ENCODE measurements at places on chromosomes 12 and 14.

- DNase-seq, result no peak
Observed at GRCh38 chr14:28902930-28903329, 136.3 kb downstream of the FOXG1 start.

DNA sequence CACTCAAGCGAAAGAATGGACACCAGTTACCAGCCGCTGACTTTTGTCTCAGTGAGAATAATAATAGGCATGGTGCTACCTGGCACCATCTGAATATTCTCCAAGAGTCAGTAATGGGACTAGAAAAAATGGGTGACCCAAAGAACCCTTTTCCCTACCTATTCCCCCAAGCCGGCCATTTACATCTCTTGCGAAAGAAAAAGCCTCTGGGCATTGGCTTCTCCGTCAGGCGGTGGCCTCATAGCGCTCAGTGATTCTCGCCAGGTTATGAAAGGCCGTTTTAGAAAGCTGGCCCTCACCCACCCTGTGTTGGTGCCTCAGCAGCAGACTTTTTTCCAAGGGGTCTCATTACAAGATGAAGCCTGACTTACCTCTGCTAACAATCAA, 523 bp upstream of the SLC6A15 start:
- DNase-seq, result no peak

DNA sequence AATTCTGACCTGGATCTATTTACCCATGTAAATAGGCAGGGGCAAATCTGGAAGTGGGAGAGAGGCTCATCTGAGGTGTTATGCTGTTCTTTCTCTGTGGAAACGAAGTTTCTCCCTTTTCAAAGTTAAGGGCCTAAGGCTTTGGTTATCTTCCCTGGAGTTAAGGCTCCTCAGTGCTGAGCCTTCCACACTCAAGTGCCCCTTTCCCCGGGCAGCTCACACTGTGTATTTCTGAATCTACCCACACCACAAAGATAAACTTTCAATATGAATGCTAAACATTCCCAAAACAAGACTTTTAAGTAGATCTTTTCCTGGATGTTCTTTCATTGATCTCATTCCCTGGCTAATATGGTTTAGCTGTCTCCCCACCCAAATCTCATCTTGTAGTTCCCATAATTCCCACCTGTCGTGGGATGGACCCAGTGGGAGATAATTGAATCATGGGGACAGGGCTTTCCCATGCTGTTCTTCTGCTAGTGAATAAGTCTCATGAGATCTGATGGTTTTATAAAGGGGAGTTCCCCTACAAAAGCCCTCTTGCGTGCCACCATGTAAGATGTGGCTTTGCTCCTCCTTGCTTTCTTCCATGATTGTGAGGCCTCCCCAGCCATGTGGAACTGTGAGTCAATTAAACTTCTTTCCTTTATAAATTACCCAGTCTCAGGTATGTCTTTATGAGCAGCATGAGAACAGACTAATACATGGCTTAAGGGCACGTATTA, 251.1 kb downstream of the NAV3 start:
- DNase-seq, result no peak

DNA sequence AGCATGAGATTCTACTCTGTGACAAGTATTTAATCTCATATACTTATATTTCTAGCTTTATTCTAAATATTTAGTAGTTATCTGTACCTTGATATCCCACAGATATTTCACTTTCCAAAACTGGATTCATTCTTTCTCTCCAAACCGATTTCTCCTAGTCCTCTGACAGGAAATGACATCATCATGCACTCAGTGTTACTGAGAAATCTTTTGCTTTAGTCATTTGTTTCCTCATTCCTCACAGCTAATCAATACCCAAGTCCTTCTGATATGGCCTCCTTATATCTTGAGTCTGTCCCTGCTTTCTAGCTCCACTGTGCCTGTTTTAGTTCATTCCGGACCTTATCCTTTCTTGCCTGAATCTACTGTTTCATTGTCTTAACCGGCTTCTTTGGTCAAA, 39.4 kb upstream of the E2F7 start:
- no peak for DNase-seq

- no peak for DNase-seq
Observed at GRCh38 chr12:26692407-26692806, 140.6 kb downstream of the ITPR2 start.

DNA sequence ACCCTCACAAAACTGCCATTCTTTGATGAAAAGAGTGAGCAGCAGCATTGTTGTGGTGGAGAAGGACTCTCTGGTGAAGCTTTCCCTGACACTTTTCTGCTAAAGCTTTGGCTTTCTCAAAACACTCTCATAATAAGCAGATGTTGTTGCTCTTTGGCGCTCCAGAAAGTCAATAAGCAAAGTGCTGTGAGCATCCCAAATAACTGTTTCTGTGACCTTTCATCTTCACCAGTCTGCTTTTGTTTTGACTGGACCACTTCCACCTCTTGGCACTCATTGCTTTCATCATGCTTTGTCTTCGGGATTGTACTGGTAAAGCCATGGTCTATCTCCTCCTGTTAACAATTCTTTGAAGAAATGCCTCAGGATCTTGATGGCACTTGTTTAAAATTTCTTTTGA, 424.7 kb upstream of the TMPO start:
- DNase-seq, result no peak

GRCh38 chr14:44700184-44700583, 193.1 kb upstream of the FSCB start:
- no peak for DNase-seq

- no peak for DNase-seq
Observed at GRCh38 chr12:67649261-67649569, 670 bp downstream of the DYRK2 start.

DNA sequence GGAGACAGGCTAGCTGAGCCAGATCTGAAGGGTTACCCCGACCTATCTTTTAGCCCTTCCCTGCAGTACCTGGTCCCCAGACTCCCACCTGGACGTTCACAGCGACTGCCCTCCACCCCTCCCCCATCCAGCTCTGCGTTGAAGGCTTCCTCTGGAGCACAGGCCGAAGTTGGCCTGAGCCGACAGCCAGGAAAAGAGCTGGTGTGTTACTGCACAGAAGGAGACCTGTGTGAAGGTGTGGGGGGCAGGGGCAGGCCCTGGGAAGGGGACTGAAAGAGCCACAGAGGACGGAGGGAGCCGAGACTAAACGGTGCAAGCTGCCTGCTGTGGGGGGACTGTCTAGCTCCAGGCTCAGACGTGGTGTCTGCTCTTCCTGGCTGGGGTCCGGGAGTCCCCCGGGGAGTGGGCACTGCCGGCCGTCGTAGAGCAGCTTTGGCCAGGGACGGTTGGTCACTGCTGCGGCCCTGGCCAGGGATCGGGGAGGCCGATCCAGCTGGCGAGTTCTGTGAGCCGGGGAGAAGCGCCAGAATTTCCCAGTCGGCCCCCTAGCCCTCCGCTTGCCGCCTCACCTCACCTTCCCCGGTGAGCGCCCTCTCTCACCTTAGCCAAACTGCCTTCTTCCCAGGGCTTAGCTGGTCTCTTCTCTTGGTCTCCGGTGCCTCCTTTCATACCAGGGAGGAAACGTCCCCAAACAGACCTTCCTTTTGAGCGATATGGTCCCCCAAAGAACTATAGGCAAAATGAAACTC, 899 bp upstream of the COL2A1 start:
- no peak for DNase-seq

DNA sequence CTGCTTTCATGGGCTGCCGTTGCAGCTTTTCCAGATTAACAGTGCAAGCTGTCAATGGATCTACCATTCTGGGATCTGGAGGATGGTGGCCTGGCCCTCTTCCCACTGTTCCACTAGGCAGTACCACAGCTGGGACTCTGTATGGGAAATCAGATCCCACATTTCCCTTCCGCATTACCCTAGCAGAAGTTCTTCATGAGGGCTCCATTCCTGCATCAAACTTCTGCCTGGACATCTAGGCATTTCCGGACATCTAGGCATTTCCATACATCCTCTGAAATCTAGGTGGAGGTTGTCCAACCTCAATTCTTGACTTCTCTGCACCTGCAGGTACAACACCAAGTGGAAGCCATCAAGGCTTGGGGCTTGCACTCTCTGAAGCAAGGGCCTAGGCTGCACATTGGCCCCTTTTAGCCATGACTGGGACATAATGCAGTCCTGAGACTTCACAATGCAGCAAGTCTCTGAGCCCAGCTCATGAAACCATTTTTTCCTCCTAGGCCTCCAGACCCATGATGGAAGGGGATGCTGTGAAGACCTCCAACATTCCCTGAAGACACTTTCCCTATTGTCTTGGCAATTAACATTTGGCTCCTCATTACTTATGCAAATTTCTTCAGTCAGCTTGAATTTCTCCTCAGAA, 863.3 kb downstream of the C12orf50 start:
- DNase-seq, result no peak

GRCh38 chr12:22275843-22276242, 58.7 kb downstream of the ST8SIA1 start:
- no peak for DNase-seq

- DNase-seq, result peak; percentile 29
Observed at GRCh38 chr12:89769483-89769818, 60.8 kb upstream of the ATP2B1 start.

DNA sequence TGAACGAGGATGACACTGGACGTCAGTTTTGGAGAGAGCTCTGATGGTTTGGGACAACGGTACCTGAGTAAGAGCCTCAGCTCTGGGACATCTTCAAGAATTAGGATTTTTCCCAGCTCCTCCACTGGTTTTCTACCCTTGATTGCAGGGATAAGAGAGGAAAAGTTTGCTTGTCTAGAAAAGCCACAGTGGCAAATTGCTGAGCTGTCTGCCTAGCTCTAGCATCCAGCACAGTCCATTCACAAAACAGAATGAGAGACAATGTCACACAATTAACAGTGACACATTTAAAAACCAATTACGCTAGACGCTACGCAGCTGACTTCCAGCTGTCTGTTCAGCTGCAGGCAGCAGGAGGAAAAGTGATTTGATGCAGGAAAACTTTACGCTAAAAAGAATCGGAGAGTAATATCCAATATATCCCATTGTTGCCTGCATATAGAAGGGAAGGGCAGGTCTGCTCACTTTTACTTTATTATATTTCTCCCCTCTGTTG, 168.1 kb upstream of the PRICKLE1 start:
- no peak for DNase-seq

DNA sequence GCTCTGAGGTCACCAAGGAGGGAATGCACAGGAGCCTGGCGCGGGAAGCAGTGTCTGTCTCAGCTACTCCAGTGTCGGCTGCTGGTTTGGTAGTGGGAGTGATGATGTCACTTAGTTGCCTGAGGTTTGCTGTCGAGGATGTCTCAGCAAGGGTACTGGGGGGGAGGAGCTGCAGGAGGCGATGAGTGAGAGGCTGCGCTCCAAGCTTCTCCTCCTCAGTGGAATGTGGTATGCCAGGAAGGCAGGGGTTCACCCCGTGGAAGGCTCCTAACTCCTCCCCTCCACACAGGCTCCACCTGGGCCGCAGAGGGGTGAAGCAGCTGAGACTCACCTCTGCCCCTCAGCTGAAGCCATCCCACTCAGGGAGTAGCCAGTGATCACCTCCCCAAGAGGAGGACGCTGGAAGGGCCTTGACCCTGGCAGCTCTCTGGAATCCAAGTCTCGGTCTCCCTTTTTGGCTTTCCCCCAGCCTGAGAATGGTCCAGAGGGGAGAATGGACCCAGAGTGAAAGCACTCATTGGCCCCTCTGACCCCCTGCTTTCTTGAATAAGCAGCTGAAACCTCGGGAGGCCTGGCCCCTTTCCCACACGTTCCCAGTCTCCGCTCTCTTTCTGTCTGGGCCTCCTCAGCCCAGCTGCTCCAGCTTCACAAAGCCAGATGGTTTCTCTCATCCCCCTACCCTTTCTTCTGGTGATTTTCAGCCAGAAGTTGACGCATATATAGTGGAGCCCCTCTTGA, 178.9 kb upstream of the FKBP4 start:
- DNase-seq, result no peak

GRCh38 chr12:118035190-118036041, 18.9 kb downstream of the RFC5 start:
- DNase-seq, result peak; percentile 65

DNA sequence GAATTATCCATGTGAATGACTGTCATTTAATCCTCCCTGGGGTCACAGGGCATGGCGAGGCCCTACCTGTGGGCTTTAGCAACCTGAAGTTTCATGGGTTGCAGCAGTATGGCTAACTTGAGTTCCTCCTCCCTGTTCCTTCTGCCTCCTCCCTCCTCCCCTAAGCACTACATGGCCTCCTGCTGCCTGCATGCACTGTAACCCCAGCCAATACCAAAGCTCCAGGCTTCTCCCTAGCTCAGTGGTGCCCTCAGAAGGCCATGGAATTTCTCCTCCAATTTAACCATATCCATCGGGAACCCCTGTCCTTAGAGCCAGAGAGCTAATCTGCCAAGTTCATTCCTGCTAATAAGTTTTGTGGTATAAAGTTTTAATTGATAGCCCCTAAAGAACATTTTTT, 95.1 kb downstream of the NT5DC3 start:
- no peak for DNase-seq

- DNase-seq, result no peak
Observed at GRCh38 chr14:66143387-66144112, 342.6 kb upstream of the CCDC196 start.

DNA sequence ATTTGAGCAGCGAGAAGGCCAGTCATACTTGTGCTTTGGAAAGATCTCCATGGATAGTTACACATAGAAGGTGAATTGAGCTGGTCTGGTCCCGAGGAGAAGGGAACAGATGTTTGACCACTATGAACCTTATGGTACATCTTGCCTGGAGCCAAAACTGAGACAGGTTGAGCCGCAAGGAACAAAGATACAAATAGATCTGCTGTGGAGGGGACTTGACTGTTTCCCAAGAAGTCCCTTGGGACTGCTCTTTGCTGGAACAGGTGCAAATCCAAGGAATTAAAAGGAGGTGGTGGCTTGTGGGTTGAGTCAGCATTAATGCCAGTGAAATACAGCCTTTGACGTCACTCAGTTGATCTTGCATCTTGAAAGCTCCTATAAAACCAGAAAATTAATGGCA, 68.8 kb upstream of the PRIMA1 start:
- DNase-seq, result no peak

GRCh38 chr12:94516985-94517384, 57.3 kb upstream of the CEP83 start:
- DNase-seq, result no peak

DNA sequence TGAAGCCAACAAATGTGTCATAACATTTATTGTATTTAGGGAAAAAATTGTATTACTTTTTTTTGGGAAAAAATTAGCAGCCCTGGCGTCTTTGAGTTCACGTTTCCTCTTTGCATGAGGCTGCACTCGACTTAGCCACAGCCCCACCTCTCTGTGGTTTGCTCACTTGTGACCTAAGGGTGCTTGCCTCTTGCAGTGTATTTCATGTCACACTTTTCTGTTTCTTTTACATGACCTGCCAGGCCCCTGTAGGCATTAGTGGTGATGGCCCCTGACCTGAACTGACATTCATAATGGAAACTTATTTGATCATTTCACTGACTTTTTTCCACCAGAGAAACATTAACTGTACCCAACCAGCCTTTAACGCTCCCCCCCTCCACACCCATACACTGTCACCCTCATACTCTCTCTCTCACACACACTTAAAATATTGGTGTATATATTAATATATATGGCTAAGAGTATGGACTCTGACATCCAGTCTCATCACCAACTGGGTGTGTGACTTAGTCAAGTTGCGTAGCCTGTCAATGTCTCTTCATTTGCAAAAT, 122.9 kb downstream of the PRKCH start:
- DNase-seq, result peak; percentile 69

- no peak for DNase-seq
Observed at GRCh38 chr12:124720681-124721500, 142.8 kb downstream of the SCARB1 start.

GRCh38 chr12:132141976-132142678, 2.0 kb downstream of the DDX51 start:
- no peak for DNase-seq

- DNase-seq, result no peak
Observed at GRCh38 chr14:89164168-89165073, 252.6 kb downstream of the FOXN3 start.

All from activated T-cell treated with anti-CD3 and anti-CD28 coated beads, Interleukin-2, amount 50 U/mL, for 48 hours (primary cell).